ENCODE measurements at places on chromosomes 5 and 9.

DNA sequence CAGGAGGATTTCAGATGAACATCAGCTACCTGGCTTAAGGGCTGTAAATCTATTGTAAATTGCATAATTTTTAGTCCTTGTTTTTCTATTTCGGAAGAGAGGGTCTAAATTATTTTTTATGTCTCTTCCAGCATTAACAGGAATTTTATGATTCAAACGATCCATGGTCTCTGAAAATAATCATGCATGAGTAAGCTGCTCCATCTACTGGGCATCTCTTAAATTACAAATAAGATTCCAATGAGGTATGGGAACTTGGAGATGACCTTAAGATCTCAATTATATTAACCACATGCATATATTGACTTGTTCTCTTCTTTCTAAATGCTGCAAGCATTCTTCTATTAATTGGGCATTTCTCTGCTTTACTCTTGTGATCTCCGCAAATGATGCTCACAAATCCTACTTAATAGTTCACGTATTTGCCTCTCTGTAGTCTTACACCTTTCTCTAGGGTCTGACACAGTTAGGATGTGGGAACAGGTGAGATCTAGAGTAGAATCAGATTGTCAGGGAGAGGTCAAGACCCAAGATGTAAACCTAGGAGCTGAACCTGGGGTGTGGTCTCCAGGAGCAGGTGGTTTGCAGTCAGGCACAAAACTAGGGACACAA is 86.9 kb downstream of the NUDT12 start:
- DNase-seq, result no peak

DNA sequence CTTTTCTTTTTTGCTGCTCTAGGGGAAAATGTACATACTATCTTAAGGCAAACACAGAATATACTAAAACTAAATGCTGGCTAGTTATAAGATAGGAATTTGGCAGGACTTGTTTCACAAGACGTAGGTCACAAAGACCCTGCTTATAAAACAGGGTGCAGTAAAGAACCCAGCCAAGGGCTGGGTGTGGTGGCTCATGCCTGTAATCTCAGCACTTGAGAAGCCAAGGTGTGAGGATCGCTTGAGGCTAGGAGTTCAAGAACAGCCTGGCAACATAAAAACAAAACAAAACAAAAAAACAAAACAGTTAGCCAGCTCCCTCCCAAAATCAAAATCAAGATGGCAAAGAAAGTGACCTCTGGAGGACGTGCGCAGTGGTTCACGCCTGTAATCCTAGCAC is 49.5 kb upstream of the DENND4C start:
- DNase-seq, result no peak

GRCh38 chr5:177116631-177117373 is 16.8 kb upstream of the NSD1 start:
- DNase-seq, result peak; percentile 59

GRCh38 chr5:171421331-171422262 is 2.1 kb downstream of the FGF18 start:
- no peak for DNase-seq

DNA sequence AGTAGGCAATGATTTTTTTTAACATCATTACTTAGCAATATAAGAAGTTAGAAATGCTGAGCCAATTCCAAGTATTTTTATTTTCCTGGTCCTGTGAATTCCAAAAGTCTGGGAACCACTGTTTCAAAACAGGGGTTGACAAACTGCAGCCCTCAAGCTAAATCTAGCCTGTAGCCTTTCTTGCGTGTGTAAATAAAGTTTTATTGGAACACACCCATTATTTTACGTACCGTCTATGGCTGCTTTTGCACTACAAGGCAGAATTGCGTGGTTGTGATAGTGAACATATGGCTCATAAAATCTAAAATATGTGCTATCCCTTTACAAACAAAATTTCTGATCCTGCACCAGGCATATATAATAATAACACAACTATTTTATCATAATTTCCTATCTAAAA is 279.1 kb downstream of the SAXO1 start:
- no peak for DNase-seq

DNA sequence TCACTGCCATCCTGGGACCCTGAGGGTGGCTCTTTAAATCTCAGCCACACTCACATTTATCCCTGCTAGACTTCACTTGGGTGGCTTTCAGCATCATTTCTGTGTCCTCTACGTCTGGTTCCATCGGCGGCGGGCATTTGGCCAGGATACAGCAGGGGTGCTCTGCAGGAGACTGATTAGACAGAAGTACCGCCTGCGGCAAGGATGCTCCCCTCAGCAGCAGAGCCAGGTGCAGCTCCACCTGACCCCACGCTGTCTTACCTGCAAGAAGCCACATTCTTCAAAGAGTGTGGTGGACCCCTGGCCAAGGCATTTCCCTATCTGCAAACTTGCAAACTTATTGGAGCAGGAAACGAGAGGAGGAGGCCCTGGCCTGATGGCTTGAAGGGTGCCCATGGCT is 309.8 kb upstream of the IRX4 start:
- no peak for DNase-seq

DNA sequence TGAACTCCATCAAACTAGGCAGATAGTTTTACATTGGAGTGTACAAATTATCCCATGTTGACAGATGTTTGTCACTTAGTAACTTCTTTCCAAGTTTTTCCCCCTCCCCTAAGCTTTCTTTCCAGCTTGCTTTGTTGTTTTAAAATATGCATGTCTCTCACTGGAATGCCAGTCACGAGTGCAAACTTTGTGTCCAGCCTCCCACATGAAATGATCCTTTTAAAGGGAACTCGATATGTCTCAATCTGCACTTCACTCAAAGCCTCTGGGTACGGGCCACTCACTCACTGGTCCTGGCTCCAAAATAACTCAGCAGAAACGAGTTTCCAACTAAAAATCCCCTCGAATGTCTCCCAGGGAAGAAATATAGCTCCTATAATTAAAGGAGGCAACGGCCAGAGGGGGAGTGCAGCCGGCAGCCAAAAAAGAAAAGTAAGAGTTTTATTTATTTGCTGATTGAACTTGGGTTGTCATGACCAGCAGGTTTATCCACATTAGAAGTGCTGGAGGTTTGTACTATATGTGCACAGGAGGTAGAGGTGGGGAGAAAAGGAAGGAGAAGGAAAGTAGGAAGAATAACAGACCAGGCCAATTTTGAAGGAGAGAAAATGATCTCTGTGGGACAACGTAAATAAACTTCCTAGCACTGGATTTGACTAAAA is 17.5 kb downstream of the NR2F1 start:
- DNase-seq, result no peak

GRCh38 chr5:176806137-176806536 is 4.2 kb upstream of the UNC5A start:
- no peak for DNase-seq

- DNase-seq, result no peak
Measured at GRCh38 chr9:36401164-36401740, 1.2 kb upstream of the RNF38 start.

DNA sequence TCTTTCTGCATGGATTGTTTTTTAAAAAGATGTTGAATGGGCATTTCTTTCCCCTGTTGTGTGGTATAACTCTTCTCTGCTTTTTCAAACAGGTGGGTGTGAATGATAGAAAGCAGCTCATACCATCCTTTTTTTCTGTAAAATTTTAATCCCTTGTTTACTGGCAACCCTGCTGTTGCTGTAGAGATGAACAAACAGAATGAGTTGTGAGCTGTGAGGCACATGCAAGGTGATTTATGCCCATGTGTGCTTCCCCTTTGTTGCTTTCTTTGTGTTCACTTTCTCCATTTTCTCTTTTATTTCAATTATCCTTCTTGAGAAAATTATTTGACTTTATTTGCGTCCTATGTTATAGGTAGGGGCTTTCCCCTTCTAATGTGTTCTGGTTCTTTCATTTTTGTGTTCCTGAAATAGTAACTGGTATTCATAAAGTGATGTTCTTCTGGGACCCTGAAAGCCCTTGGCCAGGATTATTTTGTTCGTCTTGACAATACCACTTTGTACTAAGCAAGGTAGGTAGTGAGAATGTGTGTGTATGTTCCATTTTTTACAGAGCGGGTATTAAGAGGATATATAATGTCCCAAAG is 79.9 kb downstream of the AOPEP start:
- no peak for DNase-seq

- DNase-seq, result no peak
Measured at GRCh38 chr5:172399336-172399735, 55.0 kb downstream of the SH3PXD2B start.

DNA sequence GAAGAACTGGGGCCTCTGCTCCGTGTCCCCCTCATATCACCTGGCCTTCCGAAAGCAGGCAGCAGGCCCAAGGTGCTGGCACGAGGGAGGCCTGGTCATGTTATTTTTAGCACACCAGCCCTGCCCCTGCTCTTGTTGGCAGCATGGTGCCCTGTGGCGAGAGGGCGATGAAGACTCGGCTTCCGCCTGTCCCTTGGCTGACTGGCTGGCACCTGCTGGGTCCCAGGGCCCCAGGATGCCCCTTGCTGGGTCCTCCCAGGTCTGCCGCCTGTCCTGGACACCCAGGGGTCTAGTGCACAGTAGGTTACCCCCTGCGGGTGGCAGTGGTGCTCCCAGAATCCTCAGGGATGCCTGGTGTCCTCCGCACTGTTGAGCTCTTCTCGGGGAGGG is 77.0 kb downstream of the RXRA start:
- DNase-seq, result no peak

GRCh38 chr5:60563696-60564324 is 136.2 kb downstream of the DEPDC1B start:
- DNase-seq, result no peak

GRCh38 chr9:128412120-128412790 is 8.4 kb upstream of the CERCAM start:
- DNase-seq, result no peak

- no peak for DNase-seq
Measured at GRCh38 chr5:34914671-34915138, 599 bp downstream of the RAD1 start.

- DNase-seq, result peak; percentile 21
Measured at GRCh38 chr5:160199410-160199911, 29.8 kb upstream of the FABP6 start.

DNA sequence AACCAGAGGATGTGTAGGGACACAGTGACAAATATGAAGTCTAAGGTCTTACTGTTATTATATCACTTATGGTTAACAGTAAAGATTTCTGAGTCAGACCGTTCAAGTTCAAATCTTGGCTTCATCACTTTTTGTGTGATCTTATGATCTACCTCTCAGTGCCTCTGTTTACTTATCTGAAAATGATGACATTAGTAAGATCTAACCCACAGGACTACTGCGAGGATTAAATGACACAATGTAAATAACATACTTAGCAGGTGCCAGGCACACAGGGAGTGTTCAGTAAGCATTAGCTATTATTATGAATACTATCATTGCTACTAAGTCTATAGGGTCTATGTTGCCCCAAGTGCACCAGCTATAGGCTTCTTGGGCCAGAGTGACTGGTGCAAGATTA is 2.0 kb downstream of the IRF1 start:
- no peak for DNase-seq
